ENCODE measurements at places on chromosomes 2 and 18.

DNA sequence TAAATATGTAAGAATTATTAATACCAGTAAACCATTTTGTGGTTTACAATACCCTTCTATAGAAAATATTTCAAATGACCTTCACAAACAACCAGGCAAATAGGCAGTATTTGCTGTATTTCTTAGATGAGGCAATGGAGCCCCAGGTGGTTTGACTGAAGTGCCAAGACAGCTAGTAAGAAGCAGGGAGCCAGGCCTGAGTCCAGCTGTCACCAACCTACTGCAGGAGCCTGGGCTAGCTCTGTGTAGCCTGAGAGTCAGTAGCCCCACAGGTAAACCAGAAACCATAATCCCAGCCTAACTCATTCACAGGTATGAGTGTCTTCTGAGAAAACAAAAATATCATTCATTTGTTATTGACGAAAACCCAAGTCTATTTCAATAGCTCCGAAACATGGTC, 45.6 kb downstream of the TRIB2 start:
- DNase-seq: no peak

DNA sequence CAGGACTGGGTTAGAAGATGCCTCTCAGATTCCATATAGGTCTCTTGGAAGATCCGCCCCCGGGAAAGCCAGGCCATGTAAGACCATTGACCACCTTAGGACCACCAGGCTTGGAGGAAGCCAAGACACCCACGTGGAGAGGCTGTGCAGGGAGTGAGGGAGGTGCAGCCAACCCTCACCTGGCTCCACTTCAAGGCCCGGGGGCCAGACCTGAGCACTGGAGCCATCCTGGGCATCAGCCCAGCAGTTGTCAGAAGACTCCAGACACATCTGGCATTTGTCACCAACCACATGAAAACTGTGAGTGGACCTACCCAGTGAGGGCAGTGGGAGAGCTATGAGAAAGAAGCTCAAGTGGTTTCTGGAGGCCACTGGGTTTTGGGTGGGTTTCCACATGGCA, 214.4 kb downstream of the MYT1L start:
- no peak for DNase-seq

- no peak for DNase-seq
These were observed 19.3 kb downstream of the CFAP65 start for GRCh38 chr2:219022041-219022440.

GRCh38 chr18:63368611-63369010, 1.6 kb upstream of the KDSR start:
- no peak for DNase-seq

DNA sequence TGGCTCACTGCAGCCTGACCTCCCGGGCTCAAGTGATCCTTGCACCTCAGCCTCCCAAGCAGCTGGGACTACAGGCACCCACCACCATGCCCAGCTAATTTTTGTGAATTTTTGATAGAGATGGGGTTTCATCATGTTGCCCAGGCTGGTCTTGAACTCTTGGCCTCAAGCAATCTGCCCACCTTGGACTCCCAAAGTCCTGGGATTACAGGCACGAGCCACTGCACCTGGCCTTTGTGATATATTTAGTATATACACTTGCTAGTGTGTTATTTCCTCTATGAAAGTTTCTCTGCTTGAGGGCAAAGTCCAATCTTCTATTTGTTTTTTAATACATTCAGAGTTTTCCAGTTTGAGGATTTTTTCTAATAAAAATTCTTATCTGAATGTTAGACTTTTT, 119.3 kb downstream of the GALNT3 start:
- no peak for DNase-seq
